Stimulated activated CD4-positive, alpha-beta T cell treated with anti-CD3 and anti-CD28 coated beads, Interleukin-1b, Interleukin-23, amount 100 ng/mL, for 1 hour (primary cell): ENCODE measurements at places on chromosomes 13 and 19.

- no peak for DNase-seq
These were observed 193.8 kb downstream of the KATNAL1 start for GRCh38 chr13:30113551-30113950.

DNA sequence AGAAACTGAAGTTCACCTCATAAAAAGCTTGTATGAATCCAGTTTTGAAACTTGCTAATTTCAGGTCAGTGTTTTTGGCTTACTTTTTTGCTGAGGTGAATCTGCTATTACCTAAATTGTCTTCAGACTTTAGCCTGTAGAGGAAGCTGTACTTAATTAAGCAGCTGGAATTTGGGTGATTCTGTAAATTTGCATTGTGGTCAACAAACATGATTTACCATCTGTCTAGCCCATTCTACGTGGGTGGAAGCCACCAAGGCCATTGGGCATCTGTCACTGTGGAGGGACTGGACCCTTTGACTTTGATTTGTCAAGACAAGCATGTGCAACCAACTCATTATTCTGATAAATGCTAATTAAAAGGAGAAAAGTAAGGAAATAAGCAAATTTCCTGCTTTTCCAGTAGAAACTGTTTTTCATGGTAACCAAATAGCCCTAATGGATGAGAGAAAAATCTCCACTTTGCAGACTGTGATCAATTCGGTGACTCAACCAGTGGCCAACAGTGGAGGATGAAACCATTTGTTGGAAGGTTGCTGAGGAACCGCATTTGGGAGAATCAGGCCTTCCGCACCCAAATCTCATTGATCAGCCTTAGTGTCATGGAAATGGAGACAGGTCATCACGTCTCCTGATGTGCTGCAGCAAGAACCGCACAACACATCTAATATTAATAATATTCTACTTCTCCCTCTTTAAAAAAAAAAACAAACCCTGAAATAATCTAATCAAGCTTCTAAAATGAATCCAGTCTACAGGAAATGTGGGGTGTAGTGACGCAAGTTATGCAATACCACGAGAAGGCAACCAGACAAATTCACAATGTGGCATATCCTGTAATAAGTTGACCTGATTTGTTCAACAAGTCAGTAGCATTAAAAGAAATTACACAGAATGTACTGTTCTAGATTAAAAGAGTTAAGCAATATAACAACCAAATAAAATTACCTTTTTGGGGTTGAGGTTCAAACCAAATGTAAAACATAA lies 54.3 kb downstream of the GARRE1 start:
- DNase-seq, result no peak

DNA sequence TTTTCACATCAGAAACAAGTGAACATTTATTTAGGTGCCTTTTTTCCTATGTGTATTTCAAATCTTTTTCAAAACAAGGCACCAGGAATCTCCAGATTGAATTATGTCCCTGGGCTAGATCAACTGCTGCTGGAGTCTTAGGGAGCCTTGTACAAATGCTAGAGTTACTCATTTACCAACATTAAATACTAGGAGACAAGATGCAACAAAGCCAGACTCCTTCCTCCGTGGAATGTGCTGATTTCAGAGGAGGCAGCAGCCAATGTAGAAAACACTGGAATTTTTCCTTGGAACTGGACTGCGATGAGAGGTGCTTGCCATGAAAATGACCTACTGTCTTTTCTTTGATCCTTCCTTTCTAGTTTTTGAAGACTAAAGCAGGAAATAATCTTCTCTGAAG lies 1514.7 kb upstream of the MIR17HG start:
- DNase-seq, result no peak

- DNase-seq, result no peak
These were observed 8.3 kb downstream of the PLEKHG2 start for GRCh38 chr19:39420769-39421168.

GRCh38 chr13:71291842-71292146 lies 575.2 kb downstream of the DACH1 start:
- DNase-seq, result no peak

DNA sequence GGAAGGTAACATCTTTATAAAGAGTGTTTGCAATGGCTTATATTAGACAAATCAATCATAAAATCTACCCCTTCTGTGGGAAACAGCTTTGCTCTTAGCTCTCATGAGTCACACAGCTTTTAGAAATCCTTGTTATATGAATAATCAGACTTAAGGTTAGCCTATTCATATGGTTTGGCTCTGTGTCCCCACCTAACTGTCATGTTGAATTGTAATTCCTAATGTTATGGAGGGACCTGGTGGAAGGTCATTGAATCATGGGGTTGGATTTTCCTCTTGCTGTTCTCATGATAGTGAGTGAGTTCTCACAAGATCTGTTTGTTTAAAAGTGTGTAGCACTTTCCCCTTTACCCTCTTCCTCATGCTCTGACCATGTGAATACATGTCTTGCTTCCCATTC lies 704.2 kb upstream of the KLHL1 start:
- no peak for DNase-seq

DNA sequence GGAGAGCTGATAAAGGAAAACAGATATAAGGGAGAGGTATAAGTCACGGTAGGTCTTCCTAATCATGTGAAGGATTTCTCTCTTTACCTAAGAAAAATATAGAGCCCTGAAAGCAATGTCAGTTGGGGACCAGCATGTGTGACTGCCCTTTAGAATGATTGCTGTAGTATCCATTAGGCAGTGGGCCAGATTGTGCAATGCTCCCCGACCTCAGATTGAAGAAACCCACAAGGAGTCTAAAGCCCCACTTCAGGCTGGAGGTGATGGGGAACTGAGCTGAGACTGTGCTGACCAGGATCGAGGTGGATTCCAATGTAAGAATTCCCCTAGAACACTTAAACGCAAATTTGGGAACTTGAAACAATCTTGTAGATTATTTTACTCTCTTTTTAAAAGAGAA lies 614.4 kb downstream of the LIG4 start:
- no peak for DNase-seq

DNA sequence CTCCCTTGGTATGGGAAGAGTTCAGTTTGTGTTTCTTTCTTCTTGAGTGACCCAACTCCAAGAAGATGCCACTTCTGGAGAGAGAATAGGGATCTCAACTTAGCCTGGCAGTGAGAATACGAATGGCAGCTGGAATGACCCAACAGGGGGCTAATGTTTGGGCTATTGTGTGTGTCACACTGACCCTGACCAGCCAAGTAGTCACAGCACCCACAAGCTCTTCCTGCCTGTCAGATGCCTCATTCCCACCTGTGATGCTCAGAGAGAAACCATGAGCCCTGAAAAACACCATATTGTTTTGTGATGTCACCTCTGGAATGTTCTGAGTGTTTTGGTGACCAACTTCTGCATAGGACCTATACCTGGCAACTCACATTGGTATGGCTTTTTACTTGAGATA lies at the start of gene CBY2:
CBY2 (plus strand) TSS at position 233 of the 400 bp plus-strand sequence; CDS start at position 304, 71 bp downstream.
- DNase-seq, result no peak

DNA sequence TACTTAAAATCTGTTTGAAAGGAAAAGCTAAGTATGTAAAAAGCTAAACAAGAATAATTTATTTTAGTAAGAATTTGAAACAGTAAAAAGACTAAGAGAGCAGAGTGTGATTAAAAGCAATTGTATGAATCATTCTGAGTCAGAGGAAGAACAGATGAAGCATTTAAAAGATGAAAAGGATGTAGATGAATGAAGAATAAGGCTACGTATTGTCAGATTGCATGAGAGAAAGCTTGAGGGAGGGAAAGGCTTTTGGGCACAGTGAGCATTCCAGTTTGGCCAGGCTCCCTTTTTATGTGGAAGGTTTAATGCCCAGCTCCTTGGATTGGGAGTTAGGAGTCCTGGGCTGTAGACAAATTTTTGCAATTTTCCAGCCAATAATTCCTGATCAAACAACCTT lies 117.7 kb downstream of the FREM2 start:
- no peak for DNase-seq

DNA sequence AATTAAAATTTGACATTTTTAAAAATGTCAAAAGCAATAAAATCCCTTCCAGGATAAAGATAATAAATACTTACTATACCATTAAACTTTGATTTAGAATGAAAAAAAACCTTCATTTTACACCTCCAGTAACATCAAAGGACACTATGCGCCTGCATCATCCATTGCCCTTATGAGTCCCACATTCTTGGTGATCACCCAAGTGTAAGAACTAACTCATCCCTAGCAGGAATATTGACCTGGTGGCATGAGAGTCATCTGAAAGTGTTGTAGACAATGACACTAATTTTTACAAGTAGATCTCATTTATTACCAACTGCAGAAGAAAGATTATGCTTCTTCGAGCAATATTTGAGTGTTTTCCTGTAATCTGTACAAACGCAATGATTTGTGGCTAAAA lies 1128.9 kb downstream of the EFNB2 start:
- no peak for DNase-seq

- DNase-seq, result peak; percentile 31
These were observed 1.1 kb upstream of the KCTD15 start for GRCh38 chr19:33795370-33796163.

GRCh38 chr13:71774863-71775262 lies 92.1 kb downstream of the DACH1 start:
- no peak for DNase-seq

GRCh38 chr13:105037110-105037509 lies 1498.4 kb downstream of the EFNB2 start:
- DNase-seq, result no peak

GRCh38 chr19:13887517-13887916 lies 10.6 kb downstream of the NANOS3 start:
- DNase-seq, result no peak

DNA sequence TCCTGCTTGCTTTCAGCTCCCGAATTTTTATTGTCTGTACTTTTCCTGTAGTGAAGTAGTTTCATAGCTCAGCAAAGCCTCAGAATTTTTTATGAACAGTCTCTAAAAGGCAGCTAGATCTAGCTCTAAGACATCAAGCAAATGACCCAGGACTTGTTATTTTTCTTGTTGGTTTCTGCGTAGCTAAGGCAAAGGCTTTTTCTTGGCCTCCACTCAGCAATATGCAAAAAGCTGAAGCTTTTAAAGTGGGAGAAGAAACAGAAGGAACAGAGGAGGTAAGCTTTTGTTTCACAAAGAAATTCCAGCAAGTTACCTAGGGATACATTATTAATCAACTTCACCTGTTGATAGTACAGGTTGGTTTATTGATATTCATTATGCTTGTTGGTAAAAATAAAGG lies 235.9 kb downstream of the PCDH20 start:
- no peak for DNase-seq

DNA sequence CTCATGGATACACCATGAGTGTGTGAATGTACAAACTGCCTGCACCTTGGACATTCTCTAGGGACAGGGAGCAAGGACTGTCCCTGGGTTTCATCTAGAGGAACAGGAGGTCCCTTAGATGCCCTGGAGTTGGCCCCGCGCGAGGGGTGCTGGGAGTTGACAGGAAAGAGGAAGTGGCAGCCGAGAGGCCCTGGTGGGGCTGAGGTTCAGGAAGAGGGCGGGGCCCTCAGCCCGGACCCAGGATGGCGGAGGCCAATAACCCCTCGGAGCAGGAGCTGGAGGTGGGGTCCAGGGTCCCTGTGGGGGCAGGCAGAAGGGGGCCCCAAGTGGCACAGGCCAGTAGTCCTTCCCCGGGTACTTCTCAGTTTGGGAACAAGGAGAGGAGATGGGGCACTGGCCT lies 6.9 kb downstream of the PKN1 start:
- peak; percentile 57 for DNase-seq

GRCh38 chr13:94712812-94713560 lies 641 bp upstream of the SOX21 start:
- DNase-seq, result no peak

- no peak for DNase-seq
These were observed 233.0 kb downstream of the COL4A1 start for GRCh38 chr13:110073982-110074381.

DNA sequence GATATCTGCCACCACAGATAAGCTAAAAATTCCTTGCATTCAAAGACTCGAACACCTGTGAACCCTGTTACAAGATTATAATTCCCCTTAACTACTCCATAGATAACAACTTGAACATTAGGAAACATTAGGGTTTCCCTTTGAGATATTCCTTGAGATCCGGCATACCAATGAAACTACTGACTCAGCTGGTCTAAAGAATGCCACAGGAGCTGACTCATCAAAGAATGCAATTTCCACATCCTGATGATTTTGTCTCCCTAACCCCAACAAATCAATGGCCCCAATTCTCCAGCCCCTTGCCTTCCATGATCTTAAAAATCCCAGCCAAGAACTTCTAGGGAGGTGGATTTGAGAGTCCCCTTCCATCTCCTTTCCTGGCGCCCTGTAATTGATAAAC lies 35.6 kb upstream of the ZNF599 start:
- DNase-seq, result no peak

- no peak for DNase-seq
These were observed 33.3 kb upstream of the CEACAM21 start for GRCh38 chr19:41542622-41543021.

- DNase-seq, result no peak
These were observed 106.2 kb downstream of the SLITRK5 start for GRCh38 chr13:87777387-87777786.

DNA sequence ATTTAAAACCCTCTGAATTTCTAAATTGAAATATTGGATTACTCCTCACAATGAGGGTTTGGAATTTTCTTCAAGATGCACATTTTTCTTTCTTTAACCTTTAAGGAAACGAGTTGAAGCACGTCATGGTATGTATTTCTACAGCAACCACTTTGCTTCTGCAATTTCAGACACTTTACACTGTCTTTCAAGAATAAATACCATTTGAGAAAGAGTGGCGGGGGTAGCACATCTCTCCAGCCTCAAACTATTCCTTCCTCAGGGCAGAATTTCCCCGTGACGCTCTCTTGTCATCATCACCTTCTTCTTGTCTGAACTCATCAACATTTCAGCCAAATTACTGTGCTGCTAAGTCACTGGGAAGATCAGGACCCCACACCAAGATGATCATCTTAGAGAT lies 1073.4 kb downstream of the EFNB2 start:
- DNase-seq, result no peak

GRCh38 chr19:33256261-33256660 lies 30.6 kb upstream of the SLC7A10 start:
- DNase-seq, result no peak

DNA sequence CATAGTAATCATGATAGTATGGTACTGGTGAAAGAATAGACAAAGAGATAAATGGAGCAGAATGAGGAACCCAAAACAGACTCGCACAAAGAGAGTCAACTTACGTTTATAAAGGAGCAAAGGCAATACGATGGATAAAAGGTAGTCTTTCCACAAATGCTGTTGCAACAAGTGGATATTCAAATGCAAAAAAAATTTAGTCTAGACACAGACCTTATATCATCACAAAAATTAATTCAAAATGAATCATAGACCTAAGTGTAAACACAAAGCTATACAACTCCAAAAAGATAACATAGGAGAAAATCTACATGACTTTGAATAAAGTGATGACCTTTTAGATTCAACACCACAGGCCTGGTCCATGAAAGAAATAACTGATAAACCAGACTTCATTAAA lies 131.6 kb downstream of the KL start:
- no peak for DNase-seq
